Right ventricle myocardium inferior (tissue), 1 donor: ENCODE measurements at places on chromosomes 6 and 20. TPM values are rescaled to one million over a fixed set of nuclear protein-coding genes. Genes with fewer than 3 reads are reported as not detected.
A peak's percentile ranks its signal among the peaks of the same experiment; 100 is the strongest.

DNA sequence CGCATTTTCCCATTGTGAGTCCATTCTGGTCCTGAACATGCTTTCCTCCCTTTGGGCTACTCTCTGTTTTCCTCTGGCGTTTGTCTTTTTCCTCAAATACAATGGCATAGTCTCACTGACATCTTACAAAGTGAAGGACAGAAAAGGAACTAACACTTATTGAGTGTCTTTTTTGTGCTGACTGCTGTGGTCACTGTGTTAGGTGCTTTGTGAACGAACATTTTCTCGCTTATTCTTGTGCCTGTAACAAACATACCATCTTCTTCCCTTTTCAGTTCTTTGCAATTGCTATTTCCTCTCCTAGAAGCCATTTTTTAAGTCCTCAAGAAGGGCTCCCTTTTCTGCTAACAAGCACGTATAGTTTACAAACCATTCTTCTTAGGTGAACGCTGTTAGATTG is 15.4 kb downstream of the FIG4 start:
- DNase-seq, result no peak

DNA sequence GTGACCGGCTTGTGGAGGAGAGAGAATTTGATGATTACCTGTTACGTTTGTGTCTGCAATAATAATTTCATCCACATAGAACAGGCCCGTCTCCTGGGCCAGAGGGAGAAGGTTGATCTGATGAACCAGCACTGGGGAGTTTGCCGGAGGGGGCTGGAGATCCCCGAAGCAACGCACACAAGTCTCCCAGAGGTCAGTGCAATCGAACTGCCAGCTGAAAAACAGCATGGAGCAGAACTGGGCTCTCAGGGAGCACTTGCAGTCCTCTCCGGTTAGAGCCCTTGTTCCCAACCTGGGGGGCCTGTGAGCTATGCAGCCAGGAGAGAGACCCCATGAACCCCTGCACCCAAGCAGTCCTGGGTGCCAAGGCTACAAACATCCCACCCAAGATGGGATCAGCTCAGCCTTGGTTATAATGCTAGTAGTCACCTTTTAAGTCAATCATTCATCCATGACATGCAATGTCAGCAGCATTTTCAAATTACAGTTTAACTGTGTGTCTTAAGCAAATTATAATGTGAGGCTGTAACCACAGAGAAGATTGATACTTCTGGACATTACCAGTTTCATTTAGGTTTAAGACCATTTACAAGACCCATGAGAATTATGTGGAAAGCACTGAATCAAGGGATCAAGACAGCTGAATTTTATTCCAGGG is 34.2 kb downstream of the PKHD1 start:
- DNase-seq, result peak; percentile 53

DNA sequence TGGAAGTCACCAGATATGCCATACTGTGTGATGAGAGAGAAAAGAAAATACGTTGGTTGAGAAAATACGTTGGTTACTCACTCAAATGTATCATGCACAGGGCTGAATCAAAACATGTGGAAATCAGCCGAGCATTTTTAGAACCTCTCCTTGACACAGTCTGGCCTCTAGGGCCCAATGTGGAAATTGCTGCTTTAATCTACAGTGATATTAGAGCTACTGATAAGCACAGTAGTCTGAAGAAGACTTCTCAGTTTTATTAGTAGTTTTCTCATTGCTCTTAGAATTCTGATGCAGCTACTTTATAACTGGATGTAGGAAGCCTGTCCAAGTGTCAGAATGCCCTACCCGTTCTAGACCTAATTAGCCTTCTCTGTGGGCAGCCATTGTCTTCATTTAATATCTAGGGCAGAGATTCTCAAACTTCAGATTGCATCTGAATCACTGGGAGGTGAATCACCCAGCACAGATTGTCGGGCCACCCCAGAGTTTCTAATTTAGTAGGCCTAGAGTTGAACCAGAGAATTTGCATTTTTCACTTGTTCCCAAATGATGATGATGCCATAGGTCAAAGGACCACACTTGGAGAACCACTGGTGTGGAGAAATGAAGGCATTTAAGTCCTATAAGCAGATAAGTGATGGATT is 229.1 kb downstream of the PLCB1 start:
- DNase-seq, result no peak

DNA sequence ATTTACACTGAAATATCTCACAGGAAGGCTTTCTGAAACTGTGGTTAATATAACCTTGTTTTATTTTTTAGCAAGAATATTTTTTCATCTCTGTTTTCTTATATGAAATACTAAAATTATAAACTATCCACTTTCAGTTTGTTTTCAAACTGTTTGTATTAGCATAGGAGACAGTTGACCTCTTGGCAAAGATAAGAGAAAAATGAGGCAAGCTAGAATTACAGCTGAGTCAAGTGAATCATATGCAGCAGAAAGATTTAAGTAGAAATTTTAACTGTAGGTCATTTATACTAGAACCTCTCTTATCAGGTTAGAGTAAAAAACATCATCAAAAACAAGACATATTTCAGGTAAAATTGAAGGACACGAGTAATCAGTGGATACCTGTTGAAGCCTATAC is 792.6 kb downstream of the PHF3 start:
- DNase-seq, result no peak

DNA sequence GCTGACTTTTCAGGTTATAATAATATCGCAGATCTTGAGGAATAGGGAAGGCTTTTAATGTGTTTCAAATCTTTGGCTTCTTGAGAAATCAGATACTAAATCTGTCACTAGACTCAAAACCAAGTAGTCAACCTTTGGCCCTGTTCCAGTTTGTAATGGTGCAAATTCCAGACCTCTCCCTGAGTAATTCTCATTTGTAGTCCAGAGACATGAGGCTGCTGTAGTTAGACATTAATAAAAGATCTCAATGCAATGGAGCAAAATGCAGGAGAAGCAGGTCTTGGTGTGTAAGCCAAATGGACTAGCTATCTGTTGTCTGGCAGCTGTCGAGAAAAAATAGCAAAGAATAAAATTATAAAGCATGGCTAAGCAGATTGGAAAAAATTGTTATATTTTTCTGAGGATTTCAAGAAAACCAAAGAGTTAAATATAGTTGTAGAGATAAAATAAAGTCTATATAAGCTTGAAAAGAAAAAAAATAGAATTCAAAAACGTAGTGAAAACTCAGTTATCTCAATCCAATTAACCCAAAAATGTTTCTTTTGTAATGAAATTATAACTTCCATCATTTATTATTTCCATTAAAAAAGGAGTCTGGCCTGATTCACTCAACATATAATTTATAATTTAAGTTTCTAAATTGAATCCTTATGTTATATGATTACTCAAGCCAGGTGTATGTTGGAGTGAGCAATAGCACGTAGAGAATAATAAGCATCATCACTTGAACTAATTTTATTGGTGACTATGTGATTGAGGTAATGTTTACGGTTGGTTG is 161.5 kb upstream of the ADGRB3 start:
- no peak for DNase-seq

DNA sequence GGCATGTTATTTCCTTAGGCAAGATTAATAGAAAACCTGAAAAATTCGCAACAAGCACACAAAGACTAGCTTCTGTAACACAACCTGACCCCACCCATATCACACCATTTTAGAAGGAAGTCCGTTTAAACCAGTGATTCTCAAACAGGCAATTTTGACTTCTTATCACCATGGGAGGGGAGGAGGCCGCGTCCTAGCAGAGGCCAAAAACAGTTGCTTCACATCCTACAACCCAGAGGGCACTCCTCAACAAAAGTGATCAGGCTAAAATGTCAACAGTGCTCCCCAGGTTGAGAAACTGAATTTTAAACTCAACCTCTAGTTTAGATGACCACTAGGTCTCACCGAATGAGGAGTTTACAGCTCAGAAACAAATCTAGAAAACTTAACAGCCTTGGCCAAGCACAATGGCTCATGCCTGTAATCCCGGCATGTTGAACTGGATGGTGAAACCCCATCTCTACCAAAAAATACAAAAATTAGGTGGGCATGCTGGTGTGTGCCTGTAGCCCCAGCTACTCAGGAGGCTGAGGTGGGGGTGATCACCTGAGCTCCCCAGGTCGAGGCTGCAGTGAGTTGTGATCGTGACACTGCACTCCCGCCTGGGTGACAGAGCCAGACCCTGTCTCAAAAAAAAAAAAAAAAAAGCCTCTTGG is 3.4 kb downstream of the SNX5 start:
- DNase-seq, result no peak

- DNase-seq, result no peak
Measured at GRCh38 chr6:47440719-47441118, 36.9 kb upstream of the CD2AP start.

Gene TNFAIP3
- 6.8 TPM for total RNA-seq

Gene FAM83B
- 1.8 TPM for total RNA-seq

DNA sequence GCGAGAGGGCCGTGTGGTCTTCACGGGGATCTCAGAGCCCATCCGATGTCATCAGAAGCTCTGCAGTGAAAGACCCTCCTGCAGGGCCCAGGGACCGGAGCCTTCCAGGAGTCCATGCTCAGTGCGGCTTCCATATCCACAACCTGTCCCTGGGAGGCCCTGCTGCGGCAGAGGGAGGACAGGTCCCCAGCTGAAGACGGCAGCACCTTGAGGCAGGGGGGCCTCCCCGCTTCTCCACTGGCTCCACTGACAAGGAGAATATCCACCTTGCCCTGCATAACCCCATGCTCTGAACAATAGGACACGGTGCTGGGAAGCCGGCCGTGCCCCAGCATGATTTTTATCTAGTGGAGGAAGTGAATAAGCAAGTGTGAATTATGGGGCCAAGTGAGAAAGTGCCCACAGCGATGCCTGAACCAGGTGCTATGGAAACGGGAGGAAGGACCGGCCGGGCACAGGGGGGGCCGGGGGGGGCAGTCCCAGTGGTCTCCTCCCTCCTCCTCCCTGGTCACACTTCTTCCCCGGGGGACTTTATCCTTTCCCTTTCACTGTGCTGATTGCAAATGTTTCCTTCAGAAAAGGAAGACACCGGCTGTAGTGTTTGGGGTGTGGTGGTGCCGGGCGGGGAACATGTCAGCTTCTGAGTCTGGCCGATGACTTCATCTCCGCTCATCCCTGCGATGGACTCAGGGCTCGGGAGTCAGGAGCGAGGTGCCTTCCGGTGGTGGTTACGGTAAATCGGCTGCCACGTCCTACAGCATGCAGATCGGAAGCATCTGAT is 225.1 kb downstream of the ERMARD start:
- no peak for DNase-seq

DNA sequence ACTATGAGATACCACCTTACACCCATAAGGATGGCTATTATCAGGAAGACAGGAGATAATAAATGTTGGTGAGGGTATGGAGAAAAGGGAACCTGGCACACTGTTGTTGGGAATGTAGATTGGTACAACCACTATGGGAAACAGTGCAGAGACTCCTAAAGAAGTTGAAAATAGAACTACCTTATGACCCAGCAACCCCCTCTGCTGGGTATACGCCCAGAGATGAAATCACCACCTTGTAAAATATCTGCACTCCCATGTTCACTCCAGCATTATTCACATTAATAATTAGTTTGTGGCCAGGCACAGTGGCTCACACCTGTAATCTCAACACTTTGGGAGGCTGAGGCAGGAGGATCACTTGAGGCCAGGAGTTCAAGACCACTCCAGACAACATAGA is 26.8 kb downstream of the ZBTB9 start:
- DNase-seq, result no peak

Gene CCDC170
- 0.38 TPM for total RNA-seq

Gene LIME1
- total RNA-seq, result 1.6 TPM

Gene PSORS1C2
- total RNA-seq, result not detected

DNA sequence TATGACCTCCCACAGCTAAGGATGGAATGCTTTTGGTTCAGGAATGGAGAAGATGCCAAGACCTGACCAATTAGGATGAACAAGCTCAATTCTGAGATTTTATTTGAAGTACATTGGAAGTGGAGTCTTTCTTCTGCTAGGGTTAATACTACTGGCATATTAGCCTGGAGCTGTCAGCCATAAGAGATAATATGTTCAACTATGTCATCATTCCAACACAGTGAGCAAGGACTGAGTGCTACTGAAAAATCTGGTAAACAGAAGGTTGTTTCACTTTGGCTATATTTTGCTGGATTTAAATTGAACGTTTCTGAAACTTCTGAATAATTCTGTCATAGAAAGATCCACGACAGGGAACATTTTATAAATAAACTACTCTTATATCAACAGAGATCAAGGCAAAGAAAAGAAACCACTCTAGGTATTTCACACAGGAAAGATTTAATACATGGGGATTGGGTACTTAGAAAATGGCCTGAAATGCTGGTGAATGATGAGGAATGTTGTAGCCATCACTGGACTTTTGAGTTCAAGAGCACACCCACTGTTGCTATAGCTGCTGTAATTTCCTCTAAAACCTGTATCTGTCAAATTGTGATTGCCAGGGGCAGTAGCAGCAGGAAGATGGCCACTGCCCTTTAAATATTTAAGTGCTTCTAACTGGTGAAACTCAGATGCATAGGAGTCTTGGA is 200.5 kb downstream of the PLCB4 start:
- DNase-seq, result no peak

Gene PEX3
- 19.9 TPM for total RNA-seq

DNA sequence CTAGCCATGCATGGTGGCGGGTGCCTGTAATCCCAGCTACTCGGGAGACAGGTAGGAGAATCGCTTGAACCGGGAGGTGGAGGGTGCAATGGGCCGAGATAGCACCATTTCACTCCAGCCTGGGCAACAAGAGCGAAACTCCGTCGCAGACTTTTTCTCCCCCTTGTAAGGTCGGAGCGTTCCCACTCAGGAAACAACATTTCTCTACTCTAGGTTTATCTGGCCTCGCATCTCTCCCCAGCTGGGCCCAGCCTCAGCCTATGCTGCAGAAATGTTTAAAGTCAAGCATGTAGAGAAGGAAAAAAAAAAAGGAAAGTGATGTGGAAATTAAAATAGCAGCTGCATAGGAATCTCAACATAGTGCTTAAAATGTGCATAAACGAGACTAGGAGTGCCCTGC is 172.3 kb downstream of the TRIM27 start:
- no peak for DNase-seq

Gene SNAI1
- total RNA-seq, result 0.73 TPM

Gene SLC17A3
- not detected for total RNA-seq

Gene TLDC2
- total RNA-seq, result not detected

Gene C6orf15
- not detected for total RNA-seq

- peak; percentile 92 for DNase-seq
Measured at GRCh38 chr20:50192364-50193198, 2.0 kb downstream of the CEBPB start.

DNA sequence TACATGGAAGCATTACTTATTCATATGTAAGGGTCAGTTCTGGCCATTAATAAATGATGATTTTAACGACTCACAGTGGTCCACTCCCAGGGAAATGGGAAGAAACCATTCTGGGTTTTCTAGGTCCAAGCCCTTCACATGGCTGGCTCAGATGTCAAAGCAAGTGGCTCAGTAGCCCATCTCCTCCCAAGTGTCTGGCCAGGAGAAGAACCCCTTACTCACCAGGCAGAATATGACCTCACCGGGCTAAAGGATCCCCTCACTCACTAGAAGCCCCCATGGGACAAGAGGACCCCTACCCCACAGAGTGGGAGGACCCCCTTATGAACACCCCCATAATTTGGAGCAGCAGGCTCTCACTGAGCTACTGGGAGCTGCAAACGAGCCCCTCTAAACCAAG is 34.0 kb downstream of the PREX1 start:
- no peak for DNase-seq

Gene PI16
- 15.1 TPM for total RNA-seq
